T-helper 22 cell (primary cell): ENCODE measurements at places on chromosomes 13 and 19.

GRCh38 chr13:67308004-67308772, 78.1 kb upstream of the PCDH9 start:
- no peak for DNase-seq

GRCh38 chr19:11278670-11279069, 16.3 kb upstream of the DOCK6 start:
- DNase-seq: no peak

- DNase-seq: no peak
These were observed 527 bp downstream of the PODNL1 start for GRCh38 chr19:13937479-13938300.

GRCh38 chr13:81283062-81283461, 942.1 kb upstream of the SPRY2 start:
- DNase-seq: no peak

DNA sequence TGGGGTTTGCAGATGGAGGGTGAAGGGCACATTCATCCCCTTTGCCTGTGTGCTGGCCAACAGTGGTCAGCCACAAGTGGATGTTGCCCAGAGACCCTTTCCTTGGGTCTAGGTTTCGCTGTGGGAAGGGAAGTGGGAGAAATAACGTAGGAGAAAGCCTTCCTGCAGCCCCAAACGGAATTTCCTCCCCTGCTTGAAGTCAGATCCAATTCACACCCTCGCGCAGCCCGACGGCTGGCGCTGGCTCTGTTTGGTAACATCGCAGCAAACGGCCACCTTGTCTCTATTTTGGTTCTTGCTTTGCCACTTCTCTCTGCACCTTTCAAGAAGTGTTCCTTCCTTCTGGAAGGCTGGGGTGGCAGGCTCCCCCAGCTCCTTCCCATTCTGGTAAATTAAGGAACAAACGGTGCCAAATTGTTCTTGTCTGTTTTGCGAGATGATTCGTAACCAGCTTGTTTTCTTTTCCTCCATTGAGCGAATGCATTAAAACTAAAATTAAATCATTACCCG, 45.4 kb downstream of the CHST8 start:
- DNase-seq: no peak

DNA sequence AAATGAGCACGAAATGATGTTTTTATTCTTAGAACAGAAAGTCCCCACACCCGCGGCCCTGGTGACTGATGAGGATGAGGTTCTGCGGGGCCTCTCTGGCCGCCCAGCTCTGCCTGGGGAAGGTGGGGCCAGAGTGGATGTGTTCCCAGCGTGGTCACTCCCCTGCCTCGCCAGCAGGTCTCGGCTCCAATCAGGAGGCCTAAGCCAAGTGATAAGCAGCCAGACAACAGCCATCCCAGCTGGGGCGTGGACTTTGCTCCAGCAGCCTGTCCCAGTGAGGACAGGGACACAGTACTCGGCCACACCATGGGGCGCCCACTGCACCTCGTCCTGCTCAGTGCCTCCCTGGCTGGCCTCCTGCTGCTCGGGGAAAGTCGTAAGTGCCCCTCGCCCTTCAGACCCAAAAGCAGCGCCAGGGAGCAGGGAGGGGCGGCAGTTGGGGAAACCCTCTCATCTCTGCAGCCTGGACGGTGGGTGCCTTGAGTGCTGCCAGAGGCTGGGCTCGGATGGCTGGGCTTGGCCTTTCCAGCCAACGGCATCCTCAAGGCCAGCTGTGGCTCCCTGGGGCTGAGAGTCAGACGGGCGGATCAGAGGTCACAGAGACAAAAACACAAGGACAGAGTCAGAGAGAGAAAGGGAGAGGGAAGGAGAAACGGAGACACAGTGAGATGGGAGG, at the start of gene F10:
F10 (plus strand) TSS at position 250 of the 676 bp plus-strand sequence; CDS start at position 307, 57 bp downstream.
- DNase-seq: no peak

GRCh38 chr19:7540761-7541474, 5.4 kb downstream of the PNPLA6 start:
- no peak for DNase-seq

DNA sequence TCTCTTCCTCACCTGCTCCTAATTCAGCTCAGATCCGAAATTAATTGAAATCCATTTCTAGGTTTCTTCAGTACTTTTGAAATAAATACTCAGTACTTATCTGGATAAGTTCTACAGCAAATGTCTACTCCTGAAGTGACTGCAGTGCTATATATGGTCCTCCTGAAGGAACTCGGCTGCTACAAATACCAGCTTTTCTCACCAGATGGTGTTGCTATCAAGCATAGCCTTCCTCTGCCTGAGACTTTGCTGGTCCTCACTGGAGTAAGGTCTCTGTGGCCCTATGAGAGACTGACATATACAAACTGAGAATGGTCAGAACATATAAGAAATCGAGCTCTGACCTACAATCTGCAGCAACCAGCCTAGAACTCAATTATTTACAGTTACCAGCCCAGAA, 161.6 kb downstream of the NDFIP2 start:
- no peak for DNase-seq

GRCh38 chr19:17475541-17476115, 5.3 kb downstream of the SLC27A1 start:
- no peak for DNase-seq

DNA sequence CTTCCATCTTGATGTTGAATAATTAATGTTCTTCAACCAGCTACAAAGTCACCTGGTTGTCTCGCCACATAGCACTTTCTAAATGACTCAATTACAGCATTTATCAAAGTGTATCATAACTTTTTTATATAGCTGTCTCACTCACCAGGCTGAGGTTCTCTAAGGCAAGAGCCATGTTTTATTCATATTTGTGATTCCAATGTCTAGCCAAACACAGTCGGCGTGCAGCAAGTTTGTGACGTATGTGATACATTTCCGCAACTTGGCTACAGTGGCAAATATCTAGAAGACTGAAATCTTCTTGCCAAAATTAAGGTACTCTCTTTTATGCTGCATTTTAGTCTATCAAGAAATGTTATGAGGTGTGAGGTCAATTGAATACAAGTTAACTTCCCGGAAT, 94.2 kb upstream of the WASF3 start:
- DNase-seq: no peak

- peak; percentile 62 for DNase-seq
These were observed 3.2 kb downstream of the KLF16 start for GRCh38 chr19:1860042-1860775.

- no peak for DNase-seq
These were observed 2.9 kb upstream of the PCDH8 start for GRCh38 chr13:52851137-52851962.

DNA sequence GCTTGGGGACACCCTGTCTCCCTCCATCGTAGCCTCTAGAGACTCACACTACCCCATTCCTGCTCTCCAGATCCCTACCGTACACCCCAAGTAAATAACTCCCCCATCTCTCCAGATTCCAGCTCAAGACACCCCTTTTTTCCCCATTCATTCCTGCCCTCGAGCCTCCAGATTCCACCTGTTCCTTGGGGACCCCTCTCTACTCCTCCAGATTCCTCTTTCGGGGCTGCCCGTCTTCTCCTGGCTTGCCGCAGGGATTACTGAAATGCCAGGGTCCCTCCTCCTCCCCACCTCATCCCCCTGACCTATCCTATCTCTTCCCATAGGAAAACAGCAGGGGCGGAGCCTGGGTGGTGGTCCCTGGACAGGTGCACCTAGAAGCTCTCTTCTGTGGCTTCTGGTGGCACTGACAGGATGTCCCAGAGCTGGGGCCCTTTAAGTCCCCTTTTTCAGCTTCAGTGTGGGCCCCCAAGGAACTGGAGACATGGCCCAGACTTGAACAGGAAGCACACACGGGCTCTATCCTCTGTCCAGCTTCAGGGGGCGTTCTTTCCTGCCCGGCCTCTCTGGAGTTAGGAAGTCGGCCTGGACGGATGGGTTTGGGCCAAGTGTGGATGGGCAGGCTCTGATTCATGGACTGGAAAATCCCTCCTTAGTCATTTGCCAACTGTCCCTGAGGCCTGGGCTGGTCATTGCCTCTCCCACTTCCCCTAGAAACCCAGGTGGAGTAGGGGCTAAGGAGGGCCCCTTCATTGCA, 1.2 kb downstream of the ZSWIM4 start:
- DNase-seq: no peak

GRCh38 chr13:47277774-47278173, 380.9 kb upstream of the HTR2A start:
- DNase-seq: no peak

DNA sequence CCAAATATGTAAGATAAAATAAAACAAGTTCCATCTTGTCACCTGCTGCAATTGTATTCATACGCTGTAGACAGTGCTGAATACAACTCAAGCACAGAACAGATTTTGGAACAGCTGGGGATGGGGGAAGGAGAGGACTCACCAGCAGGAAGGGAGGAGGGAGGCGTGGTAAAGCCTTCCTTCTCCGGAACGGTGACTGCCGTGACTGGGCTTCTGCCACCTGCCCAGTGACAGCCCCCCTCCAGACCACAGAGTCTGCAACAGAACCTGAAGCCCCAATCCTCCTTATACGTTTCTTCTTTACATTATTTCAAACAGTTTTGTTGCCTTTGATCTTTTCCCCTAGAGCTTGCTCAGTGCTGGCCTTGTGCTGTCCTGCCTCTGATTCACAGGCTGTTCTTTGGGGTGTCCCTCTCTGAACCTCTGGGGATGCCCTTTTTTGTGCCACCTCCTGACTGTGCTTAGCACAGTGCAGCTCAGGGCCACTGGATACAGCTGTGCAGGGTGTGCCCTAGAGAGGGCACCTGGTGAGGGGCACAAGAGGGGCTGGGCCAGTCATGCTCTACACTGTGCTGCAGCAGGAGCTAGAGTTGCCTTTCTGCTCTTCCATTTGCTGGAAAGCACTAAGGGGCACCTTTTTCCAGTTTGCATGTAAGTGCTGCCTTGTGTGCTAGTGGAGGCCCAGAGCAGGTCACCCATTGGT, 213.0 kb downstream of the ZIC5 start:
- DNase-seq: no peak

DNA sequence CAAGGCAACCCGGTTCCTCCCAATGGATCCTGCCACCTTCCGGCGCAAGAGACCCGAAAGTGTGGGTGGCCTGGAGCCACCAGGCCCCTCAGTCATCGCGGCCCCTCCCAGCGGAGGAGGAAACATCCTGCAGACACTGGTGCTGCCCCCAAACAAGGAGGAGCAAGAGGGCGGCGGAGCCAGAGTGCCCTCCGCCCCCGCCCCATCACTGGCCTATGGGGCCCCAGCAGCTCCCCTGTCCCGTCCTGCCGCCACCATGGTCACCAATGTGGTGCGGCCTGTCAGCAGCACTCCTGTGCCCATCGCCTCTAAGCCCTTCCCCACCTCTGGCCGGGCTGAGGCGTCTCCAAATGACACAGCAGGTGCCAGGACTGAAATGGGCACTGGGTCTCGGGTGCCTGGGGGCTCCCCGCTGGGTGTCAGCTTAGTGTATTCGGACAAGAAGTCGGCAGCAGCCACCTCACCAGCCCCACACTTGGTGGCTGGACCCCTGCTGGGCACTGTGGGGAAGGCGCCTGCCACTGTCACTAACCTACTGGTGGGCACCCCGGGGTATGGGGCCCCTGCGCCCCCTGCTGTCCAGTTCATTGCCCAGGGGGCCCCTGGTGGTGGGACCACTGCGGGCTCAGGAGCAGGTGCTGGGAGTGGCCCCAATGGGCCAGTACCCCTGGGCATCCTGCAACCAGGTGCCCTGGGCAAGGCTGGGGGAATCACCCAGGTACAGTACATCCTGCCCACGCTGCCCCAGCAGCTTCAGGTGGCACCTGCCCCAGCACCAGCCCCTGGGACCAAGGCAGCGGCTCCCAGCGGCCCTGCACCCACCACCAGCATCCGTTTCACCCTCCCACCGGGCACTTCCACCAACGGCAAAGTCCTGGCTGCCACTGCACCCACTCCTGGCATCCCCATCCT, 11.2 kb upstream of the PRR19 start:
- DNase-seq: no peak

DNA sequence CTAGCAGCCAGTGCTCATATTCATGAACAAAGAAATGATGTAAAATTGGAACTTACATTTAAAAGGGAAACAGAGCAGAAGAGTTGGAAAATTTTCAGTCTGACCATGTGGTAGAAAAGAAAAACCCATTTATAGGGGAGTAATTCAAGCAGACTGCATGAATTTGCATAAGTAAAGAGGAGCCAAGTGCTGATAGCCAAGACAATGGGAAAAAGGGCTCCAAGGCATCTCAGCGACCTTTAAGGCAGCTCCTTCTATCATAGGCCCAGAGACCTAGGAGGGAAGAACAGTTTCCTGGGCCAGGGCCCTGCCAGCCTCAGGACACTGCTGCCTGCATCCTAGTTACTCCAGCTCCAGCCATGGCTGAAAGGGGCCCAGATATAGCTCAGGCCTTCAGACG, 7.5 kb downstream of the DNAJC3 start:
- DNase-seq: no peak

- DNase-seq: no peak
These were observed 1227.4 kb upstream of the PCDH20 start for GRCh38 chr13:62643007-62643483.

- no peak for DNase-seq
These were observed 19.0 kb upstream of the ZNF566 start for GRCh38 chr19:36508325-36508724.

DNA sequence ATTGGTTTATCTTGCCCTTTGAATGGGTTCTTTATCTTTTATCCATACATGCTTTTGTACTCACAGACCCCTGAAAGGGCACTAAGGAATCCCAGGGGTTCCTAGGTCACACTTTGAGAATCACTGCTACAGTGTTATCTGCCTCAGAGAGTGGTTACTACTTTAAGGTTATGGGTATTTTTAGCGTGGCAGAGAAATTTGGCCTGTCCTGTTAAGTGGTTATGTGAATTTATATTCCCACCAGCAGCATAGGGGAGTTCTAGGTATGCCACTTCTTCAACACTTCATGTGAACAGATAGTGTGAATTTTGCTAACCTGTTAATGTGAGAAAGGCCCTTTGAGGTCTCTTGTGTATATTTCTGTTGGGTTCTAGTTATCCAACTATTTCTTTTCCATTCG, 75.7 kb downstream of the DNAJC3 start:
- DNase-seq: no peak

DNA sequence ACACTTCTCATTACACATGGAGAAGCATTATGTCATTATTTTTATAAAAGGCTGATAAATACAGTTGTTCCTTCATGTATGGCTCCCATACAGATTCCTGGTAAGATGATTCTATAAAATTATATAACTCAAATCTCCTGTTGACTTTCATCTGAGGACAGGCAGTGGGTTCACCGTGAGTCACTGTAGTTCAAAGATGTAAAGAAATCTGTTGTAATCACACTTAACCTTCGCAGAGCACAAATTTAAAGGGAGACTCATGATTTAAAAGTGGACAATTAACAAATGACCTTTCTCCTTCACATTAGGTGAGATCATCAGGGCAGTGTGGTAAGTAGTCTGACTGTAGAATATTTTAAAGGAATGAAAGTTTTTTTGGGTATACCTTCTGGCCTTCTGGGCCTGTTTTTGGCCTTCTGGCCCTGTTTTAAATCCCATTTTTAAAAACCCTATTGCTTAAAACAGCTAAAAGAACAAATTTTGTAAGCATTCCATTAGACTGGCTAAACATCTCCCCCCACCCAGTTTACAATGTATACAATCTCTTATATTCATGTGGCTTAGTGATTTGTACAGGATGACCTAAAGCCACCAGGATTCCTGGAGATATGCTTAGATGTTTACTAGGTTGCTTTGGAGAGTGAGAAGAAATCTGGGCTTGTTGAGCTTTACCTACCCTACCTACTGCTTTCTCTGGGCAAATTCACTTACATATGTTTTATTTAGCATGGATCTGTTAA, 171.2 kb downstream of the ITGBL1 start:
- no peak for DNase-seq
